Dermis microvascular lymphatic vessel endothelial cell (primary cell): ENCODE measurements at places on chromosomes 4 and X. TPM values are rescaled to one million over a fixed set of nuclear protein-coding genes. Genes with fewer than 3 reads are reported as not detected.
A peak's percentile ranks its signal among the peaks of the same experiment; 100 is the strongest.

NKRF gene
- 3.1 and 4.4 TPM in 2 replicates for total RNA-seq

HSFX2 gene
- 0.25 and 0.26 TPM in 2 replicates for total RNA-seq

S100G gene
- not detected in 2 replicates for total RNA-seq

DNA sequence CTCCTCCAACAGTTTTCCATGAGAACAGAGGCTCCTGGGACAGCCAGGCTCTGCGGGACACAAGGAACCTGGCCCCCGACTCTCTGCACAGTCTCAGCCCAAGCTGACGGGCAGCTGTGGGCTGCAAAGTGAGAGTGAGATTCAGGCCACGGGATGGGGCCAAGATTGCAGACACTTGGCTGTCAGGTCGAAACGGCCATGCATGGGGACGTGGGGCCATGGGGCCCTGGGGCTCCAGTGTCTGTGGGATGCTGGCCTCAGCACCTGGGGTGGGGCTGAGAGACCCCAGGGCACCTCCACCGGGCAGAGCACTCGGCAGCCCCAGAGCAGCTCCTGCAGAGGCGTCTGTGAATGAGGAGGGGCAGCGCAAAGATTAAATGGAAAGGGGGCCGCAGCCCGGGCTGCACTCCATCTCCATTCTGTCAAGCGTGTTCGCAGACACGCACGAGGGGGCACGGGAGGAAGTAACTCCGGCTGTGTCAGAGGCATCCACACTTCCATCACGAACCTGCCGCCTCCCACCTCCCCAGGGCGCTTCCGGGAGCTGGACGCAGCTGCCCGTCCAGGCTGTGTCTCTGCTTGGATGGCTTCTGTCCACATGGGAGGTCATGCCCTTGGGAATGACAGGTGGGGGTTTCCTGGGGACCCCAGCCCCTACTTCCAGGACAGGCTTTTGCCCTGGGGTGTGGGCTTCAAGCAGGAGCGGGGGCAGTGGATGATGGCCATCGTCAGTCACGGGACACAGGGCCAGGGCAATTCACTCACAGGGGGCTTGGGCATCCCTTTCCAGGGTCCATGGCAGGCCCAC lies 82.8 kb upstream of the NKX1-1 start:
- DNase-seq, result no peak

- DNase-seq, result no peak
These were observed 18.7 kb downstream of the CHM start for GRCh38 chrX:86028681-86029080.

GRCh38 chrX:24371391-24371972 lies 11.0 kb downstream of the SUPT20HL1 start:
- DNase-seq, result peak; percentile 45

DNA sequence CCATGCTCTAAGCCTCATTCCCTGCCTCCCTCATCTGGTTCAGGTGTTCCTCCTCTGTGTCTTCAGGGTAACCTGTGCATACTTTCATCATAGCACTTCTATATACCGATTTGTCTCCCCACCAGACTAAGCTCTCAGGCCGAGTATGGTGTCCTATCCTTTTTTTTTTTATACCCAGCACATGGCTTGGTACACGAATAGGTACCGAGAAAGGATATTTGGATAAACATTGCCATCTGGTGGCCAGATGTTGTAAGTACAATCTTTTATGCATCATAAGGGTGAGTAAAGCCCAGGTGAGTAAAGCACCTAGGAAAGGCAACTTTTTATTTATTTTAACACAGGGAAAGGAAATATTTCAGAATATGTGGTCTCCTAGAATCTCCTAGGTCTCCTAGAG lies 68.4 kb downstream of the MID2 start:
- peak; percentile 54 for DNase-seq

- DNase-seq, result peak; percentile 96
These were observed 44.8 kb downstream of the GAB1 start for GRCh38 chr4:143381189-143382118.

- no peak for DNase-seq
These were observed 325.6 kb downstream of the ARHGAP10 start for GRCh38 chr4:148057516-148057915.

DNA sequence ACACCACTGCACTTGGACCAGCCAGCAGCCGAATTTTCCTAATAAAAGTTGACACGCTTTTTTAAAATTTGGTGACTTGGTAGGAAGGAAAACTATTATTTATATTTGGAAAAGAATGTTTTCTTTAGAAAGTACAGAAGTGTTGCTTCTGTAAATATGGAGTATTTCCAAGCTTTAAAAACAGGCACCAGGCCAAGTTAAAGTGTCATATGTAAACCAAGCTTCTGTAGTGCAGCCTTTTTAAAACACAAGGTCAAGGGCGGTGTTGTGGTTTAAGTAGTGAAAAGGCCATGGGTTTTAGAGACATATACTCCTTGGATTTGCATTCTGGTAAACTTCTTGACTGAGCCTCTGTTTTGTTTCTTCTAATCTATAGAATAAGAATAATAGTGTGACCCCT lies 62.7 kb downstream of the TRIM2 start:
- no peak for DNase-seq

DNA sequence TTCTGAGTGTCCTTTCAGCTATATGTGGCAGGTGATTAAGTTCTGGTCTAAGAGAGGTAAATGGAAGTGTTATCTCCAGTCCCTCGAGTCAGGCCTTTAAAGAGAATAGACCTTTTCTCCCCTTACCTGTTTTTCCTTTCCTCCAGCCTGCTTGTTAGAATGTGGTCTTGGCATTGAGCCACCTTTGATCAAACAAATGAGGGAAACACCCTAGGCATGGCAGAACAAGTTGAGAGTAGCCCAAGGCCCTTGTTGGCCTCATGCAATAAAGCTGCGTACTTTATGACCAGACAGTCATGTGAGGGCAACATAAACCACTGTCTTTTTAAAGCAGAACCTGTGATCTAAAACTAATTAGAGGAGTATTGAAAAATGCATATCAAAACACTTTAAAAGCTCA lies 13.2 kb upstream of the IL13RA2 start:
- DNase-seq, result peak; percentile 65

DNA sequence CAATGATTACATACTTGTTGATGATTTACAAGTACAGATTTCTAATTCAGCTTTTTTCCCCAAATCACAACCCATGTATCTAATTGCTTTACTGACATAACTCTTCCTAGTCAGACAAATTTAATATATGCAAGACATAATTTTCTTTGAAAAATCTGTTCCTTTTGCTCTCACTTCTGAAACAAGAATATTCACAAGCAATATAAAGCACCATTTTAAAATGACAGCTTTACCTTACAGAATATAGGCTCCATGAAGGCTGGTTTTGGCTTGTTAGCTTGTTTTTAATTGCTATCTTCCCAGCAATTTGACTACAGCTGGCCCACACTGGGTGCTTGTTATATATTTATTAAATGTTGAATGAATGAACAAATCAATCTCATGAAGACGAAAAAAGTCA lies 24.5 kb downstream of the GPM6A start:
- no peak for DNase-seq

GRCh38 chr4:147550626-147551246 lies 66.5 kb upstream of the TMEM184C start:
- DNase-seq, result peak; percentile 24

DNA sequence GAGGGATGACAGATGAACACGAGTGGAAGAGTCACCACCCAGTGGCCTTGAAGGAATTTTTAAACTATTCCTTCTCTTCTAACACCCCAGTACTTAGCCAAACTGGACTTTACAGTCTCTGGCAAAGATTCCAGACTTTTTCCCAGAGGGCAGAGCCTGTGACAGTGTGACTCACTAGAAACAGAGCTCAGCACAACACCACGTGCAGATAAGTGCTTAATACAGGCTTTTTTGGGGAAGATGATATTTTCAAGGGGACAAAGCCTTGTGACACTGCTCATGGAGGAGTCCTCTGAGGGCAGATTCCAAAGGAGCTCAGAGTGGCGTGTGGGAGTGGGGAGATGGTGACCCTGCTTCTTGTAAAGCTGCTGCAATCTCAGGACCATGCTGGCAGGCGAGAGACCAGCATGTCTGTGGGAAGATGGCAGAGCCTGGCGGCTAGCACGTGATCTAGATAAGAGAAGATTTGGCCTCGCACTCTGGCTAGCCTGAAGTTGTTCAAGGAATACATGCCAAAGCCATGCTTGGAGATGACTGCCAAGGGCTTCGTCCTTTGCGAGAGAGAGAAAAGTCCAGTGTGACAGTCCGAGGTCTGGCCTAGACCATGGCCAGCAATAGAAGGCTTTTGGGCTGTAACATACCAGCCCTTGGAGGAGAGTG lies 2.4 kb downstream of the RAB33A start:
- DNase-seq, result no peak

GRCh38 chrX:19852014-19853005 lies 35.1 kb downstream of the SH3KBP1 start:
- DNase-seq, result peak; percentile 43

GRCh38 chrX:47200385-47201150 lies 6.9 kb downstream of the UBA1 start:
- DNase-seq, result no peak

DNA sequence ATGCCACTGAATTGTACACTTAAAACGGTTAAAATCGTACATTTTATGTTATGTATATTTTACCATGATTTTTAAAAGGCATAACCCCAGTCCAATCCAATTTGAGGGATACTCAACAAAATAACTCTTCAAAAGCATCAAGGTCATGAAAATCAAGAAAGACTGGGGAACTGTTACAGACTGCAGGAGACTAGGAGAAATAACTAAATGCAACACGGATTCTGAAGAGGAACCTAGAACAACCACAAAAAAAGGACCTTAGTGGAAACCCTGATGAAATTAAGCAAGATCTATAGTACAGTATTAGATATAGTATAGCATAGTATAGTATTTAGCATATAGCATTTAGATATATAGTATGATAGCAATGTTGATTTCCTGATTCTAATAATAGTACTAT lies 26.8 kb downstream of the SH3KBP1 start:
- DNase-seq, result no peak

DNA sequence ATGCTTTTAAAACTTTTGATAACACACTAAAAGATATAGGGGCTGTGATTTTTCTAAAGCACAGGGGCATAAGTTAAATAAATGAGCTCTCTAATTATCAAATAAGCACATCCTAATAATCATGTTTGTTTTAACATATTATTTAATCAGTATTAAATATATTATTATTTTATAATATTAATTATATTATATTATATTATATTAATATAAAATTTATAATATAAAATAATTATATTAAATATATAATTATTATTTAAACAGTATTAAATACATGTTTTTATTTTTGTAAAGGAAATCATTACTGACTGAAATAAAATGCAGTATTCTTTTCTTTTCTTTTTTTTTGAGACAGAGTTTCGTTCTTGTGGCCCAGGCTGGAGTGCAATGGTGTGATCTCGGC lies 136.5 kb downstream of the IL15 start:
- no peak for DNase-seq

GRCh38 chrX:69107747-69108401 lies 57.4 kb downstream of the PJA1 start:
- DNase-seq, result no peak

- DNase-seq, result no peak
These were observed 225.1 kb downstream of the FAM47A start for GRCh38 chrX:33906971-33907370.

- no peak for DNase-seq
These were observed 60.9 kb upstream of the TXK start for GRCh38 chr4:48194971-48195370.

DNA sequence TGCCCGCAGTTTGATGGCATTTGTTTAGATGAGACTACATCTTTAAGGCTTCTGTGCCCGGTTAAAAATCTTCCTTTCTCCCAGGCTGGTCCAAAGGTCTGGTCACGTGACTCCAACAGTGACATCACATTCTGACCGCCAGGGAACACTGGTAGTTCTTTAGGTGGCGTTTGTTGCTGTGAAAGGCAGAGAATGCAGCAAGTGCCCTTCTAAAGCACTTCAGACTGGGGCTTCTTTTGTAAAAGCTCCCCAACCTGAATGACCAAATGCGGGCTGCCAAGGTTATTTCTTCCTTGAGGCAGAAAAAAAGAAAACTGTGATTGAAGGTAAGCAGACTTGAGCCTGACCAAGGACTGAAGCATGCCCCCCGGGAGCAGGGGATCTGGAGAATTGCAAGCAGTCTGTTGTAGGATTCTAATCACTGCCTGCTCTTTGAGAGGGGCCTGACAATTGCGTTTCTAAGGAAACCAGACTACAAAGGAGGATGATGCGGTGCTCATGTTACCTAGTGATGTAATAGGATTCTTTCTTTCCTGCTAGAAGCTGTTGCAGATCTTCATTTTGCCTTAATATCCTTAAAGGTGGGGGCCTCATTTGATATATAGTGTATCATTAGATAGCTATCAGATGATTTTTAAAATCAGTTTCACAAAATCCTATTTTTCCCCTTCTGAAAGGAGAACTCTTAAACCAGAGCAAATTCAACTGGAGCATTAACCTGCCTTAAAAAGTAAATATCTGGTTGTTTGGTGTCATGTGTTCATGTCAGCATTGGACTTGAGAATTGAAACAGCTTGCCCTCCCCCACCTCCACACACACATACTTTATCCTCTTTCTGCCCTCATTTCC lies 133.1 kb downstream of the AKAP4 start:
- peak; percentile 9 for DNase-seq

GRCh38 chr4:70577220-70577927 lies 14.7 kb upstream of the AMBN start:
- no peak for DNase-seq

DNA sequence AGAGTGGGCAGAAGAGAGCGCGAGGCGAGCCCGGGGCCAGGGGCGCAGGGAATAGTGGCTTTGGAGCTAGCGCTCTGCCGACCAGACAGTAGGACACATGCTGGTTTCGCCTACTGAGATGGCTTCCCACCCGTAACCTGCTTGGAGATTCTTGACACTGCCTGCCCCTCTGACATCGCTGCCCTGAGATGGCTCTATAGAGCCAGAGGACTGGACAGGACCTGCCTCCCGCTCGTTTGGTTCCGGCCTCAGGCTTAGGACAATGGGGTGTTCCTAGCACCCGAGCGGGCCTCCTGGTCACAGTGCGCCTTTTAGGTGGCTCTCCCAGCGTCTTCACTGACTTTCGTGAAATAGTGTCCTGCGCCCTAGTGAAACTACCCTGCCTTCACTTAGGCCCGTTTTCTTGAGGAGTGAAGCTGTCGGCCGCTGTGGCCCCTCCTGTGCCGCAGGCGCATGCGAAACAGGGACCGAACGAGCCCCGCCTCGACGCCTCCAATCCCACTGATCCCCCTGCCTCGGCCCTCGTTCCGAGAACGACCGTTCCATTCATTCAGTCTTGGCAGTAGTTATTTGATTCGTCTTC lies 608 bp downstream of the TAF1 start:
- DNase-seq, result peak; percentile 41

DNA sequence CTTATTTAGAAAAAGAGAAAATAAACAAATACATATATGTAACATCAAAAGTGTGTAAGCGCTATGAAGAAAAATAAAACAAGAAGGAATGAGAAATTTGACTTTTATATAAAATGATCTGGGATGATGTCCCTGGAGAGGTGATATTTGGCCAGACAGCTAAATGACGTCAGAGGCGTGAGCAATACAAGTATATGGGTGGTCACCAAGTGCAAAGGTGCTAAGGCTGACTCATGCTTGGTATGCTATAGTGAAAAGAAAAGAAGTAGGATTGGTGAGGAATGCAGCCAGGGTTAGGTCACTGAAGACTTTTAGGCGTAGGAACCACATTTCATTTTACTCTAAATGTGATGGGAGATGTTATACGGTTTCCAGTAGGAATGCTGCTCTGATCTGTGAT lies 1049.1 kb upstream of the TENM3 start:
- DNase-seq, result no peak

- DNase-seq, result no peak
These were observed 165.6 kb upstream of the HCCS start for GRCh38 chrX:10945498-10945897.

- no peak for DNase-seq
These were observed 753.6 kb downstream of the RPA4 start for GRCh38 chrX:97637289-97637688.
